ENCODE measurements at places on chromosomes 16 and 17.

GRCh38 chr17:38906460-38907228, 18.8 kb upstream of the LASP1NB start:
- DNase-seq: no peak

- DNase-seq: no peak
These were observed 190.2 kb upstream of the TNRC6C start for GRCh38 chr17:77768248-77768852.

GRCh38 chr17:28402224-28402630, 3.8 kb downstream of the SLC46A1 start:
- no peak for DNase-seq

DNA sequence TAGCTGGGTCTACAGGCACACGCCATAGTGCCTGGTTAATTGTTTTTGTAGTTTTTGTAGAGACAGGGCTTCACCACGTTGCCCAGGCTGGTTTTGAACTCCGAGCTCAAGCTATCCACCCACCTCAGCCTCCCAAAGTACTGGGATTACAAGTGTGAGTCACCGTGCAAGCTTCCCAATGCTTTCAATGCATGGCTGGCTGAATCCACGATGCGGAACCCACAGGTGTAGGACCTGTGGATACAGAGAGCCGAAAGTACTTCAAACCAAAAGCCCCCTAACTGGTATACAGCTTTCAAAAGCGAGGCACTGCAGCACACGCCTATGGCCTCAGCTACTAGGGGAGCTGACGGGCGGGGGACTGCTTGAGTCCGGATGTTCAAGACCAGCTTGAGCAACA, 44.8 kb downstream of the METTL16 start:
- DNase-seq: no peak

GRCh38 chr17:53721101-53721500, 101.6 kb upstream of the KIF2B start:
- no peak for DNase-seq

DNA sequence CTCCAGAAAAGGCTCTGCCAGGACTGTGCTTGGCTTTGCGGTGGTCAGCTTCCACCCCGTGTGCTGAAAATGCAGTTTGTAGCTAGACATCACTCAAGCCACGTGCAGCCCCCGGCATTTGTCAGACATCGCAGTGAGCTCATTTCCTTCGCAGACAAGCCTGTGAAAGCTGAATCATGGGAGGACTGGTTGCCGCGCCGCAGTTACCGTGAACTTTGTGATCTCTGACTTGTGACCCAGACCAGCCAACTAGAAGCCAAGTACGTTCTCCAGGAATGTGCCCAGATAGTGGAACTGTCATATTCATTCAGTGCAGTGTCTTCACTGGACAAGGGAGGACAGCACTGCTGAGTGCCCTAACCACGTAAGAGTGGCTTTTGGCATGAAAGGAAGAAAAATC, 58.1 kb downstream of the NDE1 start:
- no peak for DNase-seq

- DNase-seq: no peak
These were observed 23.4 kb upstream of the PHKG2 start for GRCh38 chr16:30724641-30725417.

DNA sequence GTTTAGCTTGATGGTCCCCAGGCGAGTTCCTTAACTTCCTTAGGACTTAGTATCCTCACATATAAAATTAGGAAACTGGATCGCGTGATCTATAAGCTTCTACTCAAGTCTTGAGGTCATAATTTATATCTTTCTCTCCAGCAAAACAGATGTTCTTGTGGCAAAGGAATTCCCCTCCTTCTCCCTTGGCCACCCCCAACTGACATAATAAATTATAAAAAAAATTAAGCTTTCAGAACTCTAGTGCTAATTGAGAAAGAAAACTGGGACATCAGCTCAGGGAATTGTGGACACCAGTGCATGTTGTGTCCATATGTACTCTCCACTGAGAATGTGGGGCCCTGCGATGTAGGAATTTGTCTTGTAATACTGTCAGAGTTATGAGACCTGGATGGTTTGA, 13.5 kb downstream of the GNAO1 start:
- no peak for DNase-seq

GRCh38 chr16:15635926-15636325, 7.0 kb downstream of the MARF1 start:
- DNase-seq: no peak

Measured in NCI-H1436 treated with DMSO at 0.1 percent for 48 hours (cell line).